Spleen (tissue), 13 donors: ENCODE measurements at places on chromosomes 2 and 18. TPM values are rescaled to one million over a fixed set of nuclear protein-coding genes. Genes with fewer than 3 reads are reported as not detected.
A peak's percentile ranks its signal among the peaks of the same experiment; 100 is the strongest.

- no peak overlapping the region for H3K4me3 ChIP-seq
- no peaks in the 10 kb centered on the region for H3K27me3 ChIP-seq
- H3K36me3 ChIP-seq: no peaks in the 10 kb centered on the region
- no peak for DNase-seq
- H3K4me1 ChIP-seq: no peaks in the 10 kb centered on the region
- no peak overlapping the region for H3K27ac ChIP-seq
Measured at GRCh38 chr18:67367540-67367939, 149.0 kb downstream of the DSEL start.

TNFAIP6 gene
- total RNA-seq: 3.5 TPM

- H3K27ac ChIP-seq: no peak overlapping the region
- H3K4me1 ChIP-seq: peaks cover 17% of the 10 kb centered on the region
- no peak overlapping the region for H3K4me3 ChIP-seq
- DNase-seq: no peak
- no peaks in the 10 kb centered on the region for H3K36me3 ChIP-seq
Measured at GRCh38 chr2:68418855-68419254, 48.2 kb downstream of the FBXO48 start.

AFG3L2 gene
- 28.5 TPM for total RNA-seq

DNA sequence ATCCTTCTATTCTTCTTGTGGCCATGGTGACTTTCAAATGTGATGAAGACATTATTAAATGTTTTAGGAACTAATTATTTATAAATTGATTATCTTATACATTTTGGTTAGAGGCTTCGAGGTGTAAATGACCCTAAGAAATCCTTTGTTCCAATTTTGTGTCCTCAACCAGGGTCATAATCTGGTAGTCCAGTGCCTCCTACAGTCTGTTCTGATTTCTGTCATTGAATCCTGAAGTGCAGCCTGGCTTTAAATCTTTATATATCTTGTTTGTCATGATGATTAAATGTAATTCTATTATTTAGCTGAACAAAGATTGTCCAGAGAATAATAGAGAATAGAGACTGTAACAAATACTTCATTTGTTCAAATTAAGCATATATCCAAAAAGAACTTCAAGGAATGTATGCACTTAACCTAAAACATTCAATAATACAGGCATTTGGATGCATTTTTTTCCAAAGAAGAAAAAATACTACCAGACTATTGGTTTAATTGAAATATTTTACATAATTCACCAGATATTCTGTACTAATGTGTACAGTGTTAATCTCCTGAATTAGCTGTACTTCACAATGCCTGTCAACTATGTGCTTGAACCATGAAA lies 89.8 kb downstream of the PRPF40A start:
- H3K36me3 ChIP-seq: no peaks in the 10 kb centered on the region
- H3K4me1 ChIP-seq: peaks cover 5% of the 10 kb centered on the region
- no peak overlapping the region for H3K27ac ChIP-seq
- H3K4me3 ChIP-seq: no peak overlapping the region
- no peak for DNase-seq
- no peaks in the 10 kb centered on the region for H3K27me3 ChIP-seq

- no peak overlapping the region for H3K4me3 ChIP-seq
- no peaks in the 10 kb centered on the region for H3K27me3 ChIP-seq
- no peak for DNase-seq
- H3K4me1 ChIP-seq: no peaks in the 10 kb centered on the region
Measured at GRCh38 chr2:190695739-190696138, 46.9 kb downstream of the NAB1 start.

- no peak overlapping the region for H3K4me3 ChIP-seq
- no peaks in the 10 kb centered on the region for H3K27me3 ChIP-seq
- no peaks in the 10 kb centered on the region for H3K36me3 ChIP-seq
- H3K4me1 ChIP-seq: no peaks in the 10 kb centered on the region
Measured at GRCh38 chr2:221405521-221405920, 166.6 kb downstream of the EPHA4 start.

DNA sequence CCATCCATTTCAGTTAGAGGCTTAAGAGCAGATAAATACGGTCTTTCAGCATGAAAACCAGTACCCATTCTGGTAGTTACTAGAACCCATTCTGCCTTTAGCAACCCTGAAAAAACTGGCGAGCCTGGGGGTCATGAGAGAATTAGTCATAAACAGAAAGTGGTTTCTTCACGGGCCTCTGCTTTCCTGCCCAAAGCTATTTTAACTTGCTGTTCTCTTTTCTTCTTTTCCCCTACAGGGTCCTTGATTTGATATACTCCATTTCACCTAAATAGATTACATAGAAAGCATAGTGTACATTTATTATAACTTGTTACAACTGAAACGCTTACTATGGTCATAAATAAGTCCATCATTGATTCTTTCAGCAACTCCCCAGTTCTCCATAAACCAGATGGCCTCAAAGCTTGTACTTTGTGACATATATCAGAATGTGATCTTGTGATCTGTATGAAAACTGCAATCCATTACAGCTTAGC lies 48.3 kb downstream of the WDFY1 start:
- no peak overlapping the region for H3K4me3 ChIP-seq
- no peaks in the 10 kb centered on the region for H3K4me1 ChIP-seq
- no peak for DNase-seq
- peak overlapping the region; percentile 39 for H3K27ac ChIP-seq
- peaks cover 26% of the 10 kb centered on the region for H3K36me3 ChIP-seq
- H3K27me3 ChIP-seq: no peaks in the 10 kb centered on the region

DNA sequence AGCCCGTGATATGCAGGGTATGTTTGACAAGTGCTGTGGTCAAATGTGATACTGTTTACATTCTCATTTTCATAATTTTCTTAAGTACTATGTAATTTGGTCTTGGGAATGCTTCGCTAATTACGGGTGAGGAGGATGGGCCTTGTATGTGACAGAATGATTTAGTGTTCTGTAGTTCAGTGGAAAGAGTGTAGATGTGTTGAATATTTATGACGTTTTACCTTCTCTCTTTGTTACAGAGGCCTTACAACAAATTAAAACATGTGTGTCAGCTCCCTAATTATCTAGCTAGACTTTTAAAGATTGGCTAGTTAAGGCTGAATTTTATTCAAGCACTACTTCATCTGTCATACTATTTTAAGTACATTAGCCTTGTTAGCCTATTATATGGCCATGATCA lies 10.6 kb upstream of the CHRNA1 start:
- peaks cover 22% of the 10 kb centered on the region for H3K4me1 ChIP-seq
- no peaks in the 10 kb centered on the region for H3K36me3 ChIP-seq
- no peak for DNase-seq
- H3K4me3 ChIP-seq: no peak overlapping the region
- no peak overlapping the region for H3K27ac ChIP-seq

DNA sequence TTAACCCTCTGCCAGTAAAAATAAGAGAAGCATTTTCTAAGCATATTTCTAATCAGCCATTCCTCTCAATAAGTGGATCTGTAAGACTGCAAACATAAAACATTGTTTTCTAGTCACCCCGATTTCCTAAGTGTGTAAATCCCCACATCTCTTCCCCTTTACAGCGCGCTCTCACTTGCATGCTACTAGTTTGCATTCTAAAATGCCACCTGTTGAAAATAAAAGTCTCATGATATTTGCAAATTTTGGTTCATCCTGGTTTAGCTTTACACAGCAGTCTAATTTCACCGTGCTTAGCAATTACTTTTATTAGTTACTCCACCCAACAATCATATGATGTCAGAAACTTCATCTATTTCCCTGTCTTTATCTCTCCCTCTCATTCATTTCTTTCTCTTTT lies 1230.7 kb upstream of the ZEB2 start:
- DNase-seq: no peak
- H3K4me1 ChIP-seq: peaks cover 51% of the 10 kb centered on the region
- H3K4me3 ChIP-seq: no peak overlapping the region
- no peaks in the 10 kb centered on the region for H3K27me3 ChIP-seq
- no peaks in the 10 kb centered on the region for H3K36me3 ChIP-seq

KLHL14 gene
- 12.4 TPM for total RNA-seq

GRCh38 chr2:14199040-14199439 lies 433.5 kb upstream of the LRATD1 start:
- H3K27me3 ChIP-seq: no peaks in the 10 kb centered on the region
- H3K4me3 ChIP-seq: no peak overlapping the region
- no peak for DNase-seq
- H3K27ac ChIP-seq: no peak overlapping the region
- H3K36me3 ChIP-seq: no peaks in the 10 kb centered on the region
- no peaks in the 10 kb centered on the region for H3K4me1 ChIP-seq

UBE2E3 gene
- 51.5 TPM for total RNA-seq

GRCh38 chr2:239167766-239168444 lies 232.9 kb downstream of the HDAC4 start:
- no peak overlapping the region for H3K27ac ChIP-seq
- H3K36me3 ChIP-seq: peaks cover 3% of the 10 kb centered on the region
- DNase-seq: peak; percentile 55
- no peak overlapping the region for H3K4me3 ChIP-seq
- H3K4me1 ChIP-seq: no peaks in the 10 kb centered on the region

CELF4 gene
- total RNA-seq: 2.8 TPM

GRCh38 chr2:227482638-227483340 lies 10.8 kb downstream of the AGFG1 start:
- H3K27ac ChIP-seq: no peak overlapping the region
- DNase-seq: no peak
- no peak overlapping the region for H3K4me3 ChIP-seq
- H3K4me1 ChIP-seq: peaks cover 62% of the 10 kb centered on the region
- no peaks in the 10 kb centered on the region for H3K27me3 ChIP-seq

CDH7 gene
- total RNA-seq: 0.09 TPM

DNA sequence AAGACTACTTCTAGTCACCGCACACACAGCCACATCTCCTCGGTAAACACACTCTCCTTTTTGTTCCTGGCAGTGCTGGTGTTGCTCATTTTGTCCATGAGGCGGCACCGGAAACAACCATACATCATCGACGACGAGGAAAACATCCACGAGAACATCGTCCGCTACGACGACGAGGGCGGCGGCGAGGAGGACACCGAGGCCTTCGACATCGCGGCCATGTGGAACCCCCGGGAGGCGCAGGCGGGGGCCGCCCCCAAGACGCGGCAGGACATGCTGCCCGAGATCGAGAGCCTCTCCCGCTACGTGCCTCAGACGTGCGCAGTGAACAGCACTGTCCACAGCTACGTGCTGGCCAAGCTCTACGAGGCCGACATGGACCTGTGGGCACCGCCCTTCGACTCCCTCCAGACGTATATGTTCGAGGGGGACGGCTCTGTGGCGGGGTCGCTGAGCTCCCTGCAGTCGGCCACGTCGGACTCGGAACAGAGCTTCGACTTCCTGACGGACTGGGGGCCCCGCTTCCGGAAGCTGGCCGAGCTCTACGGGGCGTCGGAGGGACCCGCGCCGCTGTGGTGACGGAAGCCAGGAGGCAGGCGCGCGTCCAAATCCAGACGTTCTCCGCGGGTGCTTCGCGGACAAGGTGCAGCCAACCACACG lies 221.0 kb downstream of the CDH20 start:
- H3K27ac ChIP-seq: no peak overlapping the region
- H3K4me1 ChIP-seq: no peaks in the 10 kb centered on the region
- H3K36me3 ChIP-seq: no peaks in the 10 kb centered on the region
- no peak overlapping the region for H3K4me3 ChIP-seq

GRCh38 chr2:68356599-68357239 lies 8.4 kb upstream of the PLEK start:
- no peak overlapping the region for H3K4me3 ChIP-seq
- H3K27me3 ChIP-seq: no peaks in the 10 kb centered on the region
- H3K27ac ChIP-seq: no peak overlapping the region
- H3K4me1 ChIP-seq: peaks cover 2% of the 10 kb centered on the region

ANXA4 gene
- 28.6 TPM for total RNA-seq

GRCh38 chr2:23219666-23220065 lies 165.3 kb upstream of the KLHL29 start:
- no peak overlapping the region for H3K4me3 ChIP-seq
- DNase-seq: no peak
- no peaks in the 10 kb centered on the region for H3K36me3 ChIP-seq
- H3K27me3 ChIP-seq: no peaks in the 10 kb centered on the region

DNA sequence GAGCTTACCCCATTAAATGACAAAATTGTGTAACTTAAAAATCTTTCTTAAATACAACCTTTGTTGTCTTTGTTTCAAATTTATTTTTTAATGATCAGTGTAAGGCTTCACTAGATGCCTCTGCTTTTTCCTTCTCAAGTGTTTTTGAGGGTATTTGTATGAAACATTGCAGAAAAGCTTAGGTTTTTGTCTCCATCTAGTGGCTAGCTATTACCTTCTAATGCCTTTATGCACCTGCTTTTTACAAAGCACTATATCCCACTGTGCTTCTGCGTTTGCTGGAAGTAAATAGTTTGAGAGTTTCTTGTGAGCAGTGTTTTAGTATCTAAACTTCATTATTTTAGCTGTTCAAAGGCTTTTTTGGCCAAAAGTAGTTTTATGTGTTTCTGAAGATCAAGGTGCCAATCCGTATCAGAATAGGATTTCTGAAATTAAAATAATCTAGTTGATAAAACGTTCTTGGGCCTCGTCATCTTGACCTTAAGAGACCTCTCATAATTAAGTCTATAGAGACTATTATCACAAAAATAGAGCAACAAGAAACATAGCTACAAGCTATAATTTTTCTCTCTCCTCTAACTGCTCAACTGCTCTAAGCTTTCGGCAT lies 47.0 kb downstream of the IWS1 start:
- H3K4me1 ChIP-seq: no peaks in the 10 kb centered on the region
- no peak overlapping the region for H3K27ac ChIP-seq
- no peak for DNase-seq
- no peaks in the 10 kb centered on the region for H3K27me3 ChIP-seq
- H3K36me3 ChIP-seq: peaks cover 29% of the 10 kb centered on the region
